NCI-H2081 treated with DMSO at 0.1 percent for 48 hours (cell line): ENCODE measurements at places on chromosomes 2 and 18.

- DNase-seq, result no peak
These were observed 16.0 kb downstream of the CTIF start for GRCh38 chr18:48554610-48555400.

- no peak for DNase-seq
These were observed 437.2 kb upstream of the PKDCC start for GRCh38 chr2:41610501-41611190.

DNA sequence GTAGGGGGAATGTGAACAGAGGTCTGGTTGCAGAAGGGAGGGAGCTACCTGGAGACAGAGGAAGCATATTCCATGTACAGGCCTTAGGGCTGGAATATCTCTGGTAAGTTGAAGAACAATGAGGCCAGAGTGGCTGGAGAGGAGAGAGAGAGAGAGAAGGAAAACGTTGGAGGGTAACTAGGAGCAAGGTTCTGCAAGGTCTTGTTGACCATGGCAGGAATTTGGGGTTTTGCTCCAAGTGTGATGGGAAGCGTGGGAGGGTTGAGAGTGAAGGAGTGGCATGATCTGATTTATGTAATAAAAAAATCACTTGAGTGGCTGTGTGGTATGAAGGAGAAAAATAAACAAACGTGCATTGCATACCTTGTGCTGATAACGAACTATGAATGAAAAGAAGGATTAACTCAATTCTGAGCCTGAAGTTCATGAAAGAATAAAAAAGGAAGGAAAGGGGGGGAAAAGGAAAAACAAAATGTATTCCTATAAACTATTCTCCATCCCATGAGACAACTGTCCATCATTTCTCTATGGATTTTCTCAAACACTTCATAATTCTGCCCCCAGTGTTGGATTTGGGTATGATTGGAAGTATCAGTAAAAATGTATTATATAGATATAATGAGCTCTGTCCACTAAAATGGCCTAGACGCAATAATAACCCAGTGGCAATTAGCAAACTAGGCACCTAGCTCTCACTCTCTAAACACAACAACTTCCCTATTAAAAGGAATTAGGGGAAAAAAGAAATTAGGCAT is 59.7 kb upstream of the PMAIP1 start:
- no peak for DNase-seq

DNA sequence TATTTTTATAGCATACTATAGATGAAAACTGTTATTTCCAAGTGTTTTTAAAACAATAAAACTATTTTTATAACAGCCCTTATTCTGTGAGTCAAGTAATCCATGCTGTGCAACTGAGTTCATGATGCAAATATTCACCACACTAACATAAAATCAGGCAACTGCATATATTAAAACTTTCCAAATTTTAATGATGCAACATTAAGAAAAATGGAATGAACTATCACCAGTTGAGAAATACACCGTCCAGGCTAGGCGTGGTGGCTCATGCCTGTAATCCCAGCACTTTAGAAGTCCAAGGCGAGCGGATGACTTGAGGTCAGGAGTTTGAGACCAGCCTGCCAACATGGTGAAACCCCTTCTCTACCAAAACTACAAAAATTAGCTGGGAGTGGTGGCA is 114.5 kb downstream of the CDH2 start:
- DNase-seq, result no peak

GRCh38 chr2:100427627-100428258 is 10.3 kb upstream of the CHST10 start:
- no peak for DNase-seq

DNA sequence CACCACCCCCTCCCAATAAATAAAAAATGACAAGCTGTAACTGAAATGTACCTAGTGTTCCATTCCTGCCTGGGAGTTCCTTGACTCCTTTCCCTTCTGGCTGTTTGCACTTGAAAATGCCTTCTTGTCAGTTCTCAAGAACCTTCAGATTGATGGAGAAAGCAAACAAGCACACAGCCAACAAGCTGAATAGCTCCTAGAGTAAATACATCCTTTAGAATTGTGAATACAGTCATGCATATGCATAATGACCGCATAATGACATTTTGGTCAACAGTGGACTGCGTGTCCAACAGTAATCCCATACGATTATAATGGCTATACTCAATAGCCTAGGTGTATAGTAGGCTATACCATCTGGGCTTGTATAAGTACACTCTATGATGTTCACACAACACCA is 97.0 kb downstream of the LYPD6 start:
- no peak for DNase-seq

DNA sequence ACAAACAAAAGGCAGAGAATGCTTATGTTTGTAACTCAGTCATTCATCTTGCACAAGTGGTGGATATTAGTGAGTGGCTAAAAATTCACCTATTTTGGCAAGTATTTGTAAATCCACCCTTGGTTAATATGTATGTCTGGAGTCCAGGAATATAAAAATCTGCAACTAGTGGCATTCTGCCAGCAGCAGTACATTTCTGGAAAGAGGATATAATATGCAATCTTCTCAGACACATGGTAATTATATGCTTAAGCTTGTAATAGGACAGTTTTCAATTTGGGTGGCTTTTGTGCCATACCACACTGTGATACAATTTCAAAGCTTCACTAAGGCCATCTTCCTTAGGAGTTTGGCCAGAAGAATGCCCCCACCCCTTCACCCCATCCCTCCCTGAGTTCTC is 693.3 kb downstream of the MBD2 start:
- DNase-seq, result no peak

DNA sequence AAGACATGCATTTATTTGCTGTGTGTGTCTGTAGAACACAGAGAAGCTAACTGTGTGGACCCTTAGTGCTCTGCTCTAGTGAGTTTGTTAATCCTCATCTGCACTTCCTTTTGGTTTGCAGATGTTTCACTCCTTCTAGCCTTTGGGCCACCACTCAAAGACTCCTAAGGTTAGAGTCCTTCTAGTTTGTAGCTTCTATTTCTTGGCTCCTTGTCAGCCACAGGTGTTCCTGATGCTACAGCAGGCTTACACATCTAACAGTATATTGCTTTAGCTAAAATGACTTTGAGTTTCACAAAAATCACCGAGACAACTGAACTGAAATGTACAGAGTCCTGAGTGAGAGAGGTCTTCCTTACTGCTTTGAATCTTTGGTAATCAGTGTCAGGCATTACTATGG is 551.4 kb downstream of the NRXN1 start:
- DNase-seq, result no peak

DNA sequence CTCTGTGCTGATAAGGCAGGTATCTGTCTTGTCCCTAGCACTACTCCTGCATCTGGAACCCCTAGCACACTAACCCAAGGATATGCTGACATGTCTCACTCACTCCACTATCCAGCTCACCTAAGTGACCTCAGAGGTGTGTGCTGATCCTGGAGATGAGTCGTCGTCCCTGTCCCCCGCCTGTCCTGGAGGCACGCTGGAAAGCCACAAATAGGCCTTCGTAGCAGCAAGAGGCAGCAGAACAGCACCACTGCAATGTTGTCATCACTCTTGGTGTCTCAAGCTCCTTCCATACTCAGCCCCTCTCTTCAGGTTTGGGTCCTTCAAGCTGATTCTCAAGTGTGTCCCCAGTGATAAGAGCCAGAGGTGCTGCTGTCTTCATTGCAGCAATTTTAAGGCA is 73.0 kb upstream of the ITGA6 start:
- DNase-seq, result no peak

- DNase-seq, result no peak
These were observed 982.1 kb downstream of the TSN start for GRCh38 chr2:122737429-122738077.

GRCh38 chr2:234414596-234414995 is 82.3 kb downstream of the ARL4C start:
- no peak for DNase-seq

DNA sequence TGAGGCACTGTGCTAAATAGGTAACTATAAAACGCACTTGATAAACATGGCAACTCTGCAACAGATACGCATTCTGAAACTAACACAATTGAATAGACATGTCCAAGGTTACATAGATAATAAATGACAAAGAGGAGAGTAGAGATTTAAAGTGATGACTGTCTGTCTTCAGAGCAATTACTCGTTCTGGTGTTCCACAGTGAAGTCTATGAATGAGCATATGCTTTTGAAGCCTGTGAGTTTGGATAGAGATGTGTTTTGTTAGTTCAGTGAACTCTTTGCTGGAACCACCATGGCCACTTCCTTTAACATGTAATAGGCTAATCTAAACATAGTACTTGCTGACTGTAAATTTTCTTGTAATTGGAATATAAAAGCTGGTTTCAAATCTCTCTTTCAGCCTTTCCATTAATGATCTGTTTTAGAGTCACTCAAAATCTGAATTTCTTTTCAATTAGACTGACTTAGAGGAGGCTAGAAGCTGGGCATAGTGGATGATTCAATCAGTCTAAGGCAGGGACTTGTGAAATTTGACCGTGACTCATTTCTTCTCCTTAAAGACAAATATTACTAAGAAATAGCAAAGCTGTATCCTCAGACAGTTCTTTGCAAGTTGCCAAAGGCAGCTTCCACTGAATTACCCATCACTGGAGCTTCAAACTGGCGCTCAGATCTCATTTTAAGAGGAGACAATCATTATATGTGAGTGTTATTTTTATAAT is 1130.1 kb upstream of the CELF4 start:
- no peak for DNase-seq

- DNase-seq, result no peak
These were observed 3.4 kb downstream of the CASP8 start for GRCh38 chr2:201263779-201264178.

DNA sequence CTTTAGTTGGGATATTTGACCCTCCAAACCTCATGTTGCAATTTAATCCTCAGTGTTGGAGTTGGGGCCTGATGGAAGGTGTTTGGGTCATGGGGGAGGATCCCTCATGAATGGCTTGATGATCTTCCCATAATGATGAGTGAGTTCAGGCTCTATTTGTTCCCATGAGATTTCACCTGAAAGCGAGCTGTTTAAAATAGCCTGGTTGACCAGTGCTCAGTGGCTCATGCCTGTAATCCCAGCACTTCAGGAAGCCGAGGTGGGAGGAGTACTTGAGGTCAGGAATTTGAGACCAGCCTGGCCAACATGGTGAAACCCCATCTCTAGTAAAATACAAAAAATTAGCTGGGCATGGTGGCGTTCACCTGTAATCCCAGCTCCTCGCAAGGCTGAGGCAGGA is 14.9 kb upstream of the PSME4 start:
- no peak for DNase-seq

DNA sequence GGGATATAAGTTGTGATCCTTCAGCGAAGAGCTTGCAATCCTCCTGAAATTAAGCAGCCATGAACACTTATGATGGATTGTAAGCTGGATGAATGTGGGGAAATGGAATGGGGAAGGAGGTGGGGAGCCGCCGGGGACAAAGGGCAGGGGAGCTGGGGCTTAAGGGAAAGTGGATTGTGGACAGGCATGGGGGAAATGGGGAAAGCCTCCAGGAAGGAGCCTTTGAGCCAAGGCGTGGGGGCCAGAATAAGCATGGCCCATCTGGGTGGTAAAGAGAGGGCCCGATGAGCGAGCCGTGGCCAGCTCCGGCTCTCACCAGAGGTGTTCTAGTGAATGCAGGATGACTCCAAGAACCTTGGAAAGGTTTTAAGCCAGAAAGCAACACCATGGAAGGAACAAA is 124.0 kb downstream of the SMAD7 start:
- DNase-seq, result no peak

- DNase-seq, result no peak
These were observed 1474.0 kb upstream of the ACVR2A start for GRCh38 chr2:146370826-146371225.

- DNase-seq, result no peak
These were observed 96.7 kb upstream of the COPS8 start for GRCh38 chr2:236988690-236989624.

- no peak for DNase-seq
These were observed 1.9 kb downstream of the CCDC68 start for GRCh38 chr18:54957296-54957832.

GRCh38 chr2:179745635-179746256 is 115.7 kb downstream of the ZNF385B start:
- no peak for DNase-seq

- no peak for DNase-seq
These were observed 578.6 kb upstream of the CHAC2 start for GRCh38 chr2:53188851-53189510.

GRCh38 chr2:60840880-60841279 is 40.5 kb upstream of the REL start:
- no peak for DNase-seq

GRCh38 chr2:39080152-39080551 is 40.7 kb downstream of the SOS1 start:
- DNase-seq, result no peak

DNA sequence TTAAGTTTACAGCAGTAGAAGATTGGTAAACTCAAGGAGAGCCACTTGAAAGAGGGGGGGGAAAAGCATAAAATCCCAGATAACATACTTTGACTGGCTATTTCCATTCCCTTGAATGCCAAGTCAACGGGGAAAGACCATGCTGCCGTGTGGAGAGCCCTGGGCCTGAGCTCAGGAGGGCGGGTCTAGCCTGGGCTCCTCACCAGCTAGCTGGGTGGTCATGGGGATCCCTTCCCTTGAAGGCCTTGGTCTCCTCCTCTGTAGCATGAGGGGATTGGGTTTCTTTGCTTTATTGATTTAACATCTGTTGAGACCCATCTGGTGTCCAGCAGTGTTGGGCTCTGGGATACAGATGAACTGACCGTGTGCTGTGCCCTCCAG is 35.0 kb downstream of the TEX51 start:
- no peak for DNase-seq

GRCh38 chr18:58004317-58004716 is 39.7 kb upstream of the NEDD4L start:
- no peak for DNase-seq

DNA sequence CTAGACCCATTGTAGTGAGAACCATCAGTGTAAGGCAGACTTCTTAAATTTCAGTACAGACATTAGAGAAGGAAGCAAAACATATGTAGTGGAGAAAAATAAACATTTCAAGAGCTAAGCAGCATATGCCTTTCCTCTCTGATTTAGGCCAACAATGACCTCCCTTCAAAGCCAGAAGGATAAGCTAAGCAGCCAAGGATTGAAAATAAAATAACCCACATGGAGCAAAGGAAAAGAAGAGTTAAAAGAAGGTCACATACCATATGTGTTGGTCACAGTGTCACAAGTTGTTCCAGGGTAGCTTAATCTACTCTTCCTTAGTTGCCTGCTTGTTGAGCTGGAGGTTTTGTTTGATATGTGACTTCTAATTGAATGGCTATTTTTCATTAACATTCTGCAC is 15.6 kb upstream of the LAMA1 start:
- no peak for DNase-seq

DNA sequence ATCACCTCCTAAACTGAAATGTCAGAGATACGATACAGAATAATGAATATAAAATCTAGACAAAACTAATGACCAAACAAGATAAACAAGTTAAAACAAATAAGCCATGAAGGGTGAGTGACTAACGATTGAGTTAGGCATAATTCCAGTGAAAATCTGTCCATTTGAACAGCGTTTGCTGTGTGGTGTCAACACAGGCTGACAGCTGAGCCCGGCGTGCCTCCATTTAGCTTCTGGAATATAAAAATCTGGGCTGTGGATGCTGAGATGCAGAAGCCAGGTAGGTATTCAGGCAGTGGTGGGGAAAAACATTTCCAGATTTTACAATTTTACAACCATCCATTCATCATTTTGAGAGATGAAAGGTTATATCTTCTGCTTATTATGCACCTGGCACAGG is 2041.4 kb upstream of the CELF4 start:
- DNase-seq, result no peak
